ENCODE measurements at places on chromosomes 16 and 17.

DNA sequence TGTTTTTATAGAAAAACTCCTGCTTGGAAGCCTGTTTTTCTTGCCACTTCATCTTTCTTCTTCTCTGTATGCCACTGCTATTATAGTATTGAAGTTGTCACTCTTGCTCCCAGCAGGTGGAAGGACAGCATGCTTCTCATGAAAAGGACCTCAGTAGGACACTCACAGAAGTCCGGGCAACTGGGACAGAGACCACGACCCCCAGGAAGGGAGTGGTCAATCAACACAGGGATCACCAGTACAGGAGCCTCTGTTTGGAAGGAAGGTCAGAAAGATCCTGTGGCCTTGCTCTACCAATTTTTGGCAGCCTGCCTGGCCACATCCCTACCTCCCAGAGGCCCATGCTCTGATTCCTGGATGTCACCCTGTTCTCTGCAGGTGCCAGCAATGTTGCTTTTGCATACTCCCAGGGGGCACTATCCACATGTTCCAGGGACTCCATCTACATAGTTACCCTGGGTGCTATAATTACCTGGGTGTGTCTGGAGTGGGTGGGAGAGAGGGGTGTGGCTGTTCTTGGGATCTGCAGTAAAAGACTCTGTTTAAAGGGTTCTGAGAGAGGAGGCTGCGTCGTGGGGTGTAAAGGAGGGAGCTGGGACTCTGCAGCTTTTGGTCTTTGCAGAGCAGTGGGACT lies 13.7 kb upstream of the AKAP10 start:
- no peak for DNase-seq

DNA sequence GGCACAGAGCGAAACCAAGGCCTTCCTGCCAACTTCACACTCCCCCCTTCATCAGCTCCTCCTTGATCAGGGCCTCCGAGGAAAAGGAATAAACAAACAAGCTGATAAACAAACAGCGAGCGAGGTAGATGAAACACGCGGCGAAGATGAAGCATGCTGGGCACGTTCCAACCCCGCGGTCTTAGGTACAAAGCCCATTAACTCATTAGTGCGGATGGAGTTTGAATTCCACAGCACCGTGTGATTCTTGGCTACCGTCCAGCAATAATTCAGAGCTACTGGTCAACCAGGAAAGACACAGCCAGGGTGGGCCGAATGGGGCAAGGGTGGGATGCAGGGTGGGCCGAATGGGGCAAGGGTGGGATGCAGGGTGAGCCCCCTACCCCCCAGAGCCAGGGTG lies 67.3 kb downstream of the RBFOX3 start:
- DNase-seq = no peak

DNA sequence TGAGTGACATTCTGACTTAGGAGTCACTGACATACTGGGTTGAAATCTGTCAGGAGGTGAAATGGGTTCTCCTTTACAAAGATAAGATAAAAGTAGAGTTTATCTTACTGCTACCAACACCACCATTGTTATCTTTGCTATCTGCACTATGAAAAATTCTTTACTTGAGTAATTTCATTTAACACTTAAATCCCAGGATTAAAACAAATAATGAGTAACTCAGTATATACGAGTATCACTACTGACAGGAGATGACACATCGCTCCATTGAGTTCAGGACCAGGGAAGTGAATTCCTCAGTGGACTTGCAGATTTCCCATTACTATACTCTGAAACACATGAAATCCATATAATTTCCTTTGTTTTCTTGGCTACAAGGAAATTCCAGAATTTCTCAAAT lies 242.1 kb upstream of the NLRP1 start:
- no peak for DNase-seq

- no peak for DNase-seq
Observed at GRCh38 chr16:90048347-90048722, 28.8 kb downstream of the PRDM7 start.

DNA sequence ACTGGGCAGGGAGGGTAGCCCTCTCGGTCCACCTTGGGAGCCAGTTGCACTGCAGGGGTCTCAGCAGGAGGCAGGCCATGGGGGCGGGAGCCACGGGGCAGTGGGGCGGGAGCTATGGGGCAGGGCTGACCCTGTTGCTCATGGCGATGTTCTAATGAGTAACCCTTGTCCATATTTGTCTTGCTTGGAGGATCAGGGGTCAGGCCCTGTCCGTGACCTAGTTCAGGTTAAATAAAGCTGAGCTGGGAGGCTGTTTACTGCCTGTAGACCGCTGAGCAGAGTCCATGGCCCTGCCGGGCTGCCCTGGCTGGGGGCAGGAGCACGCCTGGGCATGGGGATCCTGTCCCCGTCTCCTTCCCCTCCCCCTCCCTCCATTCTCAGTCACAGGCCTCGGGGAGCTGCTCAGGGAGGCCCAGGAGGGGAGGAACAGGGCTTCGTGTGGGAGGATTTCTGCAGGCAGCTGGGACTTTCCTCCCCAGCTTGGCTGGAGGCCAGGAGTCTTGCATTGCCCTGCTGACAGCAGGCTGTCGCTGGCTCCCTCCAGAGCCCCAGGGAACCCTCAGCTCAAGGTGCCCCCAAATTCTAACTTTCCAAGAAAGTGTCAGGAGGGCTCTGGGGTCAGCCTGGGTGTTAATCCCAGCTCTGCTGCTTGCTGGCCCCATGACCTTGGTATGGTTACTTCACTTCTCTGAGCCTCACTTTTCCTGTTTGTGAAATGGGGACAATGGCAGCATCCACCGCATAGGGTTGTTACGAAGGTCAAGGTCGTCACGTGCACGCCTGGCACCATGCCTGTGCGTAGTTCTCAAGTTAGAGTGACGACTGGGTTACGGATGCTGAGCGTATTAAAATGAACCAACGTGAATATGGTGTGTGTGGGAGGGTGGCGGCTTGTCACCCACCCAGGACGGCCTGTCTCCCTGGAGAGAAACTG lies 6.1 kb upstream of the SERPINF2 start:
- DNase-seq = peak; percentile 67

GRCh38 chr17:67569873-67570272 lies 147.9 kb upstream of the NOL11 start:
- DNase-seq = no peak

DNA sequence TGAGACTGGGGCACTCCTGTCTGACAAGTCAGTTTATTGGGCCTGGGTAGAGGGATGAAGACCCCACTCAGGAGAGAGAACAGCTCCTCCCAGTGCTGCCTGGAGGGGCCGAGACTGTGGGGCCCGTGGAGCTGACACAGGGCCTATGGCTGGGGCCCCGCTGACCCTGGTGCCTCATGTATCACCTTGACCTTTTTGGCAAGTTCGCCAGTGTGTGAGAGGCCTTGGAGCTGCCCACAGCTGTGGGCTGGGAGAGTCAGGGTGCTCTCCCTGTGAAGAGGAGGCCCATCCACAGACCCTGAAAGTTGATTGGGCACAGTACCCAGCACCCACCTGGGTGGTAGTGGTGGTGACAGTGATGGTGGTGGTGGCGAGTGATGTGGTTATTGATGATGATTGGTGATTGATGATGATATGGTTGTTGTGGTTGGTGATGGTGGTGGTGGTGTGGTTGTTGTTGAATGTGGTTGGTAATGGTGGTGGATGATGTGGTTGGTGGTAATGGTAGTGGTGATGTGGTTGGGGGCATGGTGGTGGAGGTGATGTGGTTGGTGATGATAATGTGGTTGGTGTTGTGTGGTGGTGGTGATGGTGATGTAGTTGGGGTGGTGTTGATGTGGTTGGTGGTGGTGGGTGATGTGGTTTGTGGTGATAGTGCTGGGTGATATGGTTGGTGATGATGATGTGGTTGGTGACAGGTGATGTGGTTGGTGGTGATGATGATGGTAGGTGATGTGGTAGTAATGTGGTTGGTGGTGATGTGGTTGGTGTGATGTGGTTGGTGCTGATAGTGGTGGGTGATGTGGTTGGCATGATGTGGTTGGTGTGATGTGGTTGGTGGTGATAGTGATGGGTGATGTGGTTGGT lies 29.1 kb downstream of the BAHCC1 start:
- no peak for DNase-seq

DNA sequence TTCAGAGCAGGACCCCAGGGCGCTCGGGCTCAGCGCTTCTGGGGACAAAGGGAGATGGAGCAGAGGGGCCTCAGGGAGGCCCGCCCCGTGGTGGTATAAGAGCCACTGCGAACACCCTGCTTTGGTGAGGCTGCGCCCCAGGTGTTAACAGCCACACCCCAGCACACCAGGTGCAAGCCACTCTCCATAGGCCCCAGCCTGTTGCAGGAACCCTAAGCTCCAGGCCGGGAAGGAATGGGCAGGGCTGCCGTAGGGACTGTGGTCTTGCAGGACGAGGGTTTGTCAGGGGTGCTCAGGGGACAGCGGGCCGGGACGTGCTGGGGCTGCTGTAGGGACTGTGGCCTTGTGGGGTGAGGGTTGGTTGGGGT lies 17.0 kb upstream of the SSTR5 start:
- no peak for DNase-seq

DNA sequence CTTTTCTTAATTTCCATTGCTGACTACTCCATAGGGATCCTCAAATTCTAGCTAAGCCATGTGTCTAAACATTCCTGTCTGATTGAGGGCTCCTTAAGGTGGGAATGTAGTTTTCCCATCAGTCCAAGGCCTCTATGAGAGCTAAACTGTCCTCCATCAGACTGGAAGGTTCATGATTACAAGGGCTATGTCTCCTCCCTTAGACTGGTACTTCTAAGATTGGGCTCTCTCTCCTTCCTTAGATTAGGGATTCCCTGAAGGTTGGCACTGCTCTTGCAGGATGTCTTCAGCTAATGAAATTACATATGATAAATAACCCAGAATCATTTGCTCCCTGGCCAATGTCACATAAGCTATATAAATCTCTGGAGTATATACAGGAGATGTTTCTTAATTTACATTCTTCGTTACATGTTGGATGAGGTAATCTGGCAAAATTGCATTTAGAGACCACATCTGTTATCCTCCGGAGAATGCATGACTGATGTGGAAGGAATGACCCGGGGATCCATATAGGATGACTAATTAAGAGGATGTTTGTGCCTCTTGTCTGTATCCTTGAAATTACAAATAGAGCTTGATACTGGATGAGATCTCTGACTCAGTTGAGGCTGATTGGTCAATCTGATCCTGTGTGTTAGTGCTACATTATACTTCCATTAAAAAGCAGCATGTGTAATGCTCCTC lies 14.2 kb downstream of the B4GALNT2 start:
- DNase-seq = no peak

DNA sequence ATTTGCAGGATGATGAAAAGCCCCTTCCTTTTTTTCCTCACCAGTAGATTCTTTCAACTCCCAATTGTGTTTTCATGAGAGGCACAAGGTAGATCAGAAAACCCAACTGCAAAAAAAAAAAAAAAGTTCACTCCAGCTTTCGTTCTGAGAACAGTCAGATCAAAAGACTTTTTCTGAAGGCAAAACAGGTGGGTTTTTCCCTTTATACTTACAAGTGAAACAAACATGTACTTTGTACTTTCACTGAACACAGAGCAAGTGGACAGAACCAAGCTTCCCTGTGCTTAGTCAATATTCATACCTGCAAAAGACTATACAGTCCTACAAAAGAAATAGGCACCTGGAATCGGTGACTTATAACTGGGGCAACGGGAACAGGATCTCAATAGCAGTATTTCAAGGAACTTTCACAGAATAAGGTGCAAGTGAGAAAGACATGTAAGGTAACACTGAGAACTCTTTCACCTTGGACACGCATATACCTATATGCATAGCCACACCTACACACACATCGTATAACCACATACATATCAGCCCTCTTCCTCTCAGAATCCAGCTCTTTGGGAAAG lies 54.1 kb downstream of the TOX3 start:
- DNase-seq = no peak

DNA sequence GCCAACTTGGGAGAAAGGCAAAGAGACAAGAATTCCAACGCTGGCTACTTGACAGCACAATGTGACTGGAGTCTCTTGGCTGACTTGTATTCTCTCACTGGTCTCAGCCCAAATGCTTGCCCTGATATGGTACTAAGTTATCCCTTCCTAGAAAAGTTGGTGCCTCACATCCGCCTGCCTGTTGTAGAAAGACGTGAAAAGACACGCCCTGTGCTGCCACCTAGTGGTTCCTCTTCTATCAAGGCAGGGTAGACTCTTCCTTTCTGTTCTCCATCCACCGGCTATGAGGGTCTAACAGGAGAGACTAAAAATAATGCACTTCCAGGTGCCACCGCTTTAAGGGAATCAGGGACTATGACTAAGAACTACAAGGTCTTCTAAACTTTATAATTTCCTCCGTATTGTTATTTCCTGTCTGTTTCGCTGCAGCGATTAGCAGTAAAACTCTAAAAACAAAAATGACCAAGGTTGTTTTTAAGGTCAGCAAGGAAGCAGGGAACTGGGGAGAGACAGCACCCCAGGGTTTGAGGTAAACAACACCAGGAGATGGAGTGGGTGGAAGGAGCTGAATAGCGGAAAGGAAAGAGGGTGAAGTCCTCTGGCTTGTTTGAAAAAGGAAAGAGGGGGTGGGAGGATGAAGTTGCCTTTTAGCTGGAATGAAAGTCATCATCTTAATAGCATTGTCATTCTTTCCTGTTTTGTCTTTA lies 109.5 kb downstream of the YPEL2 start:
- peak; percentile 84 for DNase-seq

- no peak for DNase-seq
Observed at GRCh38 chr16:28061352-28062101, 2.0 kb downstream of the GSG1L start.

DNA sequence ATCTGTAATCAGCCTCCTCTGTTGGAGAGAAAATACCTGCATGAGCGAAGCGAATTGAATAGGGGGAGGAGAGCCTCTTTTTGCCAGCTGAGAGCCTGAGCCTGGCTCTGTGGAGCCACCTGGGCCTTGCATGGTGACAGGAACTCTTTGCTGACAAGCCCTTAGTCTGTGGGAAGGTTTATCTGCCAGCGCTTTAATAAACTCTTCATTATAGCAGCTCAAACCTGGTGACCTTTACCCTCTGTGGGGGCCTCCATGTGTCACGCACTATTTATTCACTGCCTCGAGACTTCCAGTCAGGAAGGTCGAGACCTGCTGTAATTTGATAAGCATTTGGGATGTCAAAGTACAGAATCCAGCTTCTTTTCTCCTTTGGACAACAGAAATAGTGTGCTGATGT lies 282.6 kb downstream of the CBLN1 start:
- no peak for DNase-seq

Measured in activated naive CD4-positive, alpha-beta T cell treated with Interleukin-2 at 50 U/mL for 16 hours (primary cell).